ENCODE measurements at places on chromosomes 7 and 10.

DNA sequence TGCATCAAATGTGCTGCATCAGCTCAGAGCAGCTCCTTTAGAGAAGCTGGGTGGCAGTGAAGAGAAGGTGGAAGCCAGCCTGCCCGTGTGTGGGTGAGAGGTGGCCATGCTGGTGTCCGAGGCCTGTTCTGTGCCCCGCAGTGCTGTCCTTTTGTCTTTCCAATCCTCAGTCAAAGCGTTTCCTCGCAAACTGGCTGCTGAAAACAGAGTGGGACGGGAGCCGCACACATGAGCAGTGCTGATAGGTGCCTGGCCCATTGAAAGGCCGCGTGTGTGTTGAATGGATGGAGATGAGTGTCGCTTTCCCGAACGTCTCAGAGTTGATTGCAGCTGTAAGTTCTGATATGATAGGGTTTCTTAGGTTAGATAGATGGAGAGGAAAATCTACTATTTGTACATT lies 39.3 kb downstream of the WDR37 start:
- no peak for DNase-seq

GRCh38 chr10:114151892-114152291 lies 22.1 kb downstream of the CCDC186 start:
- no peak for DNase-seq

DNA sequence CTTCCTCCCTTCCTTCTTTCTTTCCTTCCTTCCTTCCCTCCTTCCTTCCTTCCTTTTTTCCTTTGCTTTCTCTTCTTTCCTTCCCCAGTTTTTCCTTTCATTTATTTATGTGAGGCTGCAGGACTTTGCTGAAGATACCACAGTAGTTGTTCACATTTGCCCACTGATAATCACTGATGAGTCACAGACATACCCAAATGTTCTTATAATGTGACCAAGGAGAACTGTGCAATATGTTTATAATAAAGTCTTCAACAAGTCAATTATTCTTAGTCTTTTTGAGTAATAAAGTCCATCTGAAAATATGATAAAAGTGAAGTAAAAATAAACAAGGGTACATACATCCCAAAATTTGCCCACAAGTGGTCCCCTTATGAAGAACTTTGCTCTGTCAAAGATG lies 159.7 kb downstream of the GNAI1 start:
- DNase-seq = no peak

GRCh38 chr10:54993148-54993547 lies 192.1 kb upstream of the PCDH15 start:
- no peak for DNase-seq
